ENCODE measurements at places on chromosomes 6 and 20. TPM values are rescaled to one million over a fixed set of nuclear protein-coding genes. Genes with fewer than 3 reads are reported as not detected.

NQO2 gene
- 37.2 TPM for total RNA-seq

NMBR gene
- not detected for total RNA-seq

GSTA2 gene
- 65.4 TPM for total RNA-seq

EYA2 gene
- 0.30 TPM for total RNA-seq

PROKR2 gene
- total RNA-seq: not detected

AIF1 gene
- 2.7 TPM for total RNA-seq

ENPP1 gene
- 4.6 TPM for total RNA-seq

COL11A2 gene
- total RNA-seq: 1.3 TPM

FLRT3 gene
- total RNA-seq: 107 TPM

MATN4 gene
- total RNA-seq: not detected

SAPCD1 gene
- 13.0 TPM for total RNA-seq

DNA sequence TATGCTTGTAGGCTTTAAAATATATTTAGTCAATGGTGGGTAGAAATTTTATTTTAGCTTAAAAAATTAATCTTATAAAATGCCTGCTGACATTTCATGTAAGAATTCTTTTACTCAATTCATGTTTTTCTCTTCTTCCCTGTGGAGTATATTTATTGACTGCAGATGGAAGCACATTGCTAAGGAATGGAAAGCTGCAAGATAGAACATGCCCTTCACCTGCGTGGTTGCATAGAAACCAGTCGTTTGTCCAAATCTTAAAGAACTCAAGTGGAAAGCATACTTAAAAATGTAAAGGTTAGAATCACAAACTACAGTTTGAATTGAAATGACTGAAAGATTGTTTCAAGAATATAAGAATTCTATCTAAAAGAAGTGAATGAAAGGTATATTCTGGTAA lies 30.7 kb downstream of the C6orf163 start:
- no peaks in the 10 kb centered on the region for H3K27me3 ChIP-seq
- H3K4me1 ChIP-seq: no peaks in the 10 kb centered on the region
- H3K27ac ChIP-seq: no peak overlapping the region

DNA sequence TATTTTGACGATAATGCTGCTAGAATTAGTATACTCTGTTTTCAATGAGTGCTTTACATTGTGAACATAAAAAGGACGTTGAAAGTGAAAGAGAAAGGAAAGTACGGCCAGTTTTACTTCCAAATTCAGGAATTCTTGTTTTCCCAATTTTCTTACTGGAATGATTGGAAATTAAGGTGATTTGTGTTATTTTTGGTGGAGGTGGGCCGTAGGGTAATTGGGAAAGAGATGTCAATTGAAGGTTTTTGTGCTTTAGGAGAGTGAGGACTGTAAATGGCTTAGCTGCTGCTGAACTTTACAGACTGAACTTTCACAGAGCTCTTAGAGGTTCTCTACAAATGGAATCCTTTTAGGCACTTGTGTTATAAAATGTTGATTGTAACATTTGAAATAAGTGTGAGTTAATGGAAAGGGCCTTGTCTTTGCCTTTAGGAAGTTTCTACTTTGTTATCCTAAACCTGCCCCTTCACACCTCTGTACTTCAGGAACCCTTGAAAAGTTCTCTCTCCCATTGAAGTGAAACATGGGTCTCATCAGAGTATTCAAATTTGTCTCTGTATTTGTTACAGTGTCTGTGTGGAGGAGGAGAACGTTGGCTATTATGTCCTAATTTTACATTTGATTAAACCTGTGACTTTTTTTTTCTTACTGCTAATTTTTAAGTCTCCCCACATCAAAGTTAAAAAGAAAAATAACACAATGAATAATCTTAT lies 256.4 kb downstream of the ARID1B start:
- H3K4me3 ChIP-seq: no peak overlapping the region
- no peak for DNase-seq
- no peaks in the 10 kb centered on the region for H3K27me3 ChIP-seq
- H3K36me3 ChIP-seq: no peaks in the 10 kb centered on the region
- peaks cover 11% of the 10 kb centered on the region for H3K4me1 ChIP-seq
- no peak overlapping the region for H3K27ac ChIP-seq

- no peak overlapping the region for H3K27ac ChIP-seq
- no peak overlapping the region for H3K4me3 ChIP-seq
- no peaks in the 10 kb centered on the region for H3K36me3 ChIP-seq
- DNase-seq: no peak
- no peaks in the 10 kb centered on the region for H3K4me1 ChIP-seq
- no peaks in the 10 kb centered on the region for H3K27me3 ChIP-seq
Measured at GRCh38 chr6:16400248-16400760, 161.9 kb downstream of the GMPR start.

- no peak for DNase-seq
- H3K27ac ChIP-seq: no peak overlapping the region
- H3K4me1 ChIP-seq: no peaks in the 10 kb centered on the region
- H3K27me3 ChIP-seq: no peaks in the 10 kb centered on the region
- H3K4me3 ChIP-seq: no peak overlapping the region
Measured at GRCh38 chr6:145631374-145631773, 103.9 kb downstream of the EPM2A start.

- H3K4me3 ChIP-seq: no peak overlapping the region
- no peak overlapping the region for H3K27ac ChIP-seq
- H3K36me3 ChIP-seq: no peaks in the 10 kb centered on the region
- no peaks in the 10 kb centered on the region for H3K4me1 ChIP-seq
- no peaks in the 10 kb centered on the region for H3K27me3 ChIP-seq
- no peak for DNase-seq
Measured at GRCh38 chr20:8616792-8617191, 452.1 kb upstream of the PLCB4 start.

GRCh38 chr6:100171533-100172321 lies 177.7 kb upstream of the MCHR2 start:
- H3K4me3 ChIP-seq: no peak overlapping the region
- DNase-seq: no peak
- H3K4me1 ChIP-seq: no peaks in the 10 kb centered on the region
- no peaks in the 10 kb centered on the region for H3K36me3 ChIP-seq
- no peak overlapping the region for H3K27ac ChIP-seq

DNA sequence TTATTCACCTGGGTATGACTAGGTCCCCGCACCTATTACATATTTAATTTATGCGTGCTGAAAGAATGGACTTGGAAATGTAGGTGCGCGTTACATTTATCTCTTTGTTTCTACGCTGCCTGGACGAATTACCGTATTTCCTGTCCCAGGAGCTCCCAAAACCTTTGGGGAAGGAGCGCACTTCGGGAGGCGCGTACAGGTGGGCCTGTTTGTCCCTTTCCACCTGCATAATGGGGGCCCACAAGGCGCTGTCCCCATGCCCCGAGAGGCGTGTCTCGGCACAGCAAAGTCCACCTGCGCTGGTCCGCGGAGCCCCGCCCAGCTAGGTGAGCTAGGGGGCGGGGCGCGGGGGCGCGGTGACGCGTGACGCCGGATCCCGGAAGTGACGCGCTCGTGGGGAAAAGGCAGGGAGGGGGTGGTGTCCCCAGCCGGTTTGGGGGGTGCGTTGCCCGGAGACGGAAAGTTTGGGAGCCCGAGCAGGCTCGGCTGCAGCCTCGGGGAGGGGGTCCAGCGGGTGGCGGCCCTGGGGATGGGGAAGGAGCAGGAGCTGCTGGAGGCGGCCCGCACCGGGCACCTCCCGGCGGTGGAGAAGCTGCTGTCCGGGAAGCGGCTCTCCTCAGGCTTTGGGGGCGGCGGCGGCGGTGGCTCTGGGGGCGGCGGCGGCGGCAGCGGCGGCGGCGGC lies at the start of gene ANKS1A:
Gene ANKS1A, plus strand, starts transcription at position 382 of the 682 bp plus-strand sequence. Its CDS starts 148 bp downstream, at position 530.
- no peaks in the 10 kb centered on the region for H3K27me3 ChIP-seq
- peak within 1 kb of the TSS; percentile 98 for H3K27ac ChIP-seq
- H3K4me3 ChIP-seq: peak within 1 kb of the TSS; percentile 56

GRCh38 chr20:19211661-19212468 lies 577 bp upstream of the SLC24A3 start:
- no peak for DNase-seq
- no peak overlapping the region for H3K27ac ChIP-seq
- no peaks in the 10 kb centered on the region for H3K36me3 ChIP-seq
- no peaks in the 10 kb centered on the region for H3K4me1 ChIP-seq
- peak overlapping the region; percentile 59 for H3K4me3 ChIP-seq

- no peak for DNase-seq
- no peaks in the 10 kb centered on the region for H3K27me3 ChIP-seq
- no peaks in the 10 kb centered on the region for H3K4me1 ChIP-seq
- no peak overlapping the region for H3K27ac ChIP-seq
Measured at GRCh38 chr6:12968839-12969558, 252.4 kb downstream of the PHACTR1 start.

DNA sequence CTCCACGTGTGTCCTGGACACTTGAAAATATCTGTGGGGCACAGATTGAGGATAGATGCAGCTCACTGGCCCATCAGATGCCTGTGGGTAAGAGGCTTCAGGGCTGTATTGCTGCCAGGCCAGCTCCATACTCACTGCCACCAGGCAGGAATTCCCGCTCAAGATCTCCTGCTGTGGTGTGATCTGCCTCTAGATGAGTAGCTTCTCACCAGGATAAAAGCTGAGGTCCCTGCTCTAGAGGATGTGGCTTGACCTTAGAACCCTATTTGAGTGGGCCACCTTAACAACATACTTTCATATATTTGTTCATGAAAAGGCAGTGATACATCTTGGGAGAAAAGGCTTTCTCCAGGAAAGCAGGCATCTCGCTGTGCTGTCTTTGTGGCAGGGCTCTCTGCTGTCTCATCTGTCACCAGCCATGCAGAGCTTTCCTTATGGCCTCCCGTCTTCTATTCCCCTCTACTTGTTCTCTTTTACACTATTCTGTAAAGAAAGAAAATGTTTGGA lies 165.7 kb upstream of the RNF217 start:
- H3K27ac ChIP-seq: no peak overlapping the region
- H3K4me1 ChIP-seq: no peaks in the 10 kb centered on the region
- H3K27me3 ChIP-seq: no peaks in the 10 kb centered on the region
- no peak for DNase-seq

DNA sequence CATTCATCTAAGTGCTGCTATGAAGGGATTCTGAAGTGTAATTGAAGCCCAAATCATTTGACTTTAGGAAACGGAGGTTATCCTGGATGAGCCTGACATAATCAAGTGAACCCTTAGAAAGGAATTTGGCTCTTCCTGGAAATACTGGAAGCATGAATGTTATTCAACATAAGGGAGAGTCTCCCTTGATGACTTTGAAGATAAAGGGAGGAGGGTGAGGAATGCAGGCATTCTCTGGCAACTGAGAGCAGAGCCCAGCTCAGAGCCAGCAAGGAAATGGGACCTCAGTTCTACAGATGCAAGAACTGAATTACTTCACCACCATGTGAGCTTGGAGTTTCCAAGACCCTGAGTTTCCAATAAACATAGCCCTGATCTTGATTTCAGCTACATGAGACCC lies 168.2 kb downstream of the DLL1 start:
- no peak overlapping the region for H3K27ac ChIP-seq
- DNase-seq: no peak
- H3K4me3 ChIP-seq: no peak overlapping the region
- H3K27me3 ChIP-seq: no peaks in the 10 kb centered on the region
- H3K36me3 ChIP-seq: no peaks in the 10 kb centered on the region

DNA sequence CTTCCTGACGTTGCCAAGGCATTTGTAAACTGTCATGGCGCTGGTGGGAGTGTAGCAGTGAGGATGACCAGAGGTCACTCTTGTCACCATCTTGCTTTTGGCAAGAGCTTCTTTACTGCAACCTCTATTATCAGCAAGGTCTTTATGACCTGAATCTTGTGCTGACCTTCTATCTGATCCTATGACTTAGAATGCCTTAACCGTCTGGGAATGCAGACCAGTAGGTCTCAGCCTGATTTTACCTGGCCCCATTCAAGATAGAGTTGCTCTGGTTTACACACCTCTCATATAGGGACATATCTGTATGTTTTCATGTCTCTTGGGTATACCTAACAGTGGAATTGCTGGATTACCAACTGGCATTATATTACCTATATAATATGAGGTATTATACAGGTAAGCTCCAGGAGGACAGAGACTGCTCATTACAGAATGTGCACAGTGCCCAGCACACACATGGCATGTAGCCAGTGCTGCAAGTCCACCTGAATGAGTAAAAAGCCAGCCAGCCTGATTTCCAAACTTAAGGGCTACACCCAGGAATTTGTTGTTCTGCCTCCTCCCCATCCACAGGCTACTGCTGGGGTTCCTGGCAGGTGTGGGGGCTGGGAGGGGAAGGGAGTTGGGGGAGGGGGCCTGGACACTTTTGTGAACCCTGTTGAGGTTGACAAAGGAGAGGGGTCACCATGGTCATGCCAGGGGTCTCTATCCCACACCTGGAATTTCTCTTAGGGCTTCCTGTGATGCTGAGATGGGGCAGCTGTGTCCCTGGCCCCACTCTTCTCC lies 35.2 kb upstream of the BLCAP start:
- no peak overlapping the region for H3K4me3 ChIP-seq
- H3K27ac ChIP-seq: no peak overlapping the region
- DNase-seq: peak; percentile 33

- H3K4me1 ChIP-seq: 0 out of 2 replicates have a peak, but pooled peaks cover 8% of the 10 kb centered on the region
- H3K27ac ChIP-seq: peak overlapping the region; percentile 3
- DNase-seq: peak; percentile 6
- peaks cover 5% of the 10 kb centered on the region for H3K36me3 ChIP-seq
- H3K27me3 ChIP-seq: no peaks in the 10 kb centered on the region
Measured at GRCh38 chr20:20037960-20038359, 14.3 kb downstream of the CRNKL1 start.

DNA sequence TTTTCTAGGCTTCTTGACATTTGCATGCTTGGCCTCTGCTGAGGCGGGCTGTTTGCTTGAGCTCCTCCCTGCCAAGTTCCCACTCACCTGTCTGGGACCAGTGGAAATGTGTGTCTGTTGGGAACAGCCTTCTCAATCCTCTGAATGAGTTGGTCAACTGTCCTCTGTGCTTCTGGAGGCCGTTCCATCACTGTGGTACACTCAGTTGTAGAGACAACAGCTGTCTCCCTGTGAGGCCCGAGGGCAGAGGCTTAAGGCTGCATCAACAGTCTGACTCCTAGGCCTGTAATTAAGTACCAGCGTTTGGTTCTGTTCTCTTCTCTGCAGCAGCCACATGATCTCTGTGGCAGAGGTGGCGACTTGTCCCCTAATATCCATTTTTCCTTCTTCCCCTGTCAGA lies 110.9 kb downstream of the CDC5L start:
- no peaks in the 10 kb centered on the region for H3K4me1 ChIP-seq
- H3K4me3 ChIP-seq: no peak overlapping the region
- no peak for DNase-seq
- no peaks in the 10 kb centered on the region for H3K27me3 ChIP-seq
- no peak overlapping the region for H3K27ac ChIP-seq
- no peaks in the 10 kb centered on the region for H3K36me3 ChIP-seq

DNA sequence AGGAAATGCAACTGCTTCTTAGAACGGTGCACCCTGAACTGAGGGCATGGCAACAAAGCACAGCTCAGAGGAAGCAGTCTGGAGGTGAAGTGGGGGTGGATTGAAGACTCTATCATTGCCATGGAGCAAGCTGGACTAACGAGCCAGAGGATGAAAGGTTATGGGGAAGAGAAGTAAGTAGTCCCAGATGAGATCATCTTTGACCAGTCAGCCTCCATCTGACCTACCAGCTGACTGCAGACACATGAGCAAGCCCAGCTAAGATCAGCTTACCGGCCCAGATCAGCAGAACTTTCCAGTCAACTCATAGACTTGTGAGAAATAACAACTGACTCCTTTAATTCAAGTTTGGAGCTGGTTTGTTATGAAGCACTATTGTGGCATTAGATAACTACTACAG lies 9.1 kb upstream of the JAG1 start:
- no peaks in the 10 kb centered on the region for H3K36me3 ChIP-seq
- H3K27me3 ChIP-seq: no peaks in the 10 kb centered on the region
- H3K27ac ChIP-seq: no peak overlapping the region
- DNase-seq: no peak
- peaks cover 4% of the 10 kb centered on the region for H3K4me1 ChIP-seq
